Body of pancreas (tissue), 4 donors: ENCODE measurements at places on chromosomes 6 and 20. TPM values are rescaled to one million over a fixed set of nuclear protein-coding genes. Genes with fewer than 3 reads are reported as not detected.

CRISP3 gene
- total RNA-seq: 6.0 TPM

TSPO2 gene
- total RNA-seq: not detected

MOG gene
- total RNA-seq: not detected

BPIFB2 gene
- total RNA-seq: not detected

HLA-DOA gene
- total RNA-seq: 2.0 TPM

C20orf141 gene
- total RNA-seq: not detected

GRCh38 chr6:32697031-32697430 lies 30.6 kb upstream of the HLA-DQB1 start:
- H3K27ac ChIP-seq: no peak overlapping the region
- no peak overlapping the region for H3K4me3 ChIP-seq
- no peak for DNase-seq
- peaks cover 5% of the 10 kb centered on the region for H3K27me3 ChIP-seq

DNA sequence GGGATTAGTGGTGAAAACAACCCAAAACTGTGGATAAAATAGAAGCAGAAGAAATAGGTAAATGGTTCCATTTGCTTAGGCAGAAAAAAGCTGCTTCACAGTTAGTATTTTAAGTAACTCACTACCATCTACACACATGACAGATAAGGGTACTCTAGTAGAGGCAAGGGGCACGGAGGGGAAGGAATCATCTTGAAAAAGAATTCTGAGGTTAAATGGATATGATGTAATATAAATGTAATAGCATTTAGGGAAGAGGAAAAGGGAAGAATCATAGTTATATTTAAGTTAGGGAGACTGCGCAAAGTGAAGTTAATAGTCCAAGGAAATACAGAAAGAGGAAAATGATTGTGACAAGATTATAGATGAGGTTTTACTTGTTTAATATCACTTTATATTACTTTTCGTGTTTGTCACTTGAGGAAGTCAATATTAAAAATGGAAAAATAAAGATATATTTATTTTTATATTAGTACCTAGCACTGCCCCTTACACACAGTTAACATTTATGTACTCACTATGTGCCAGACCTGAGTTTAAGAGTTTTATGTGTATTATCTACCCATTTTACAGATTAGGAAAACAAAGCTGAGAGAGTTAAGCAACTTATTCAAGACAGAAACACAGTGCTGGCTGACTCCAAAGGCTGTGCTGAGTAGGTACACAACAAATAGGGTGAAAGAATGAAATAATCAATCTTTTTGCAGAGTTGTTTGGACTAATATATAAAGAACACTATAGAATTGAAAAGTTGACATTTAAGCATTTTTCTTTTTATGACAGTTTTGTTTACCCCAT lies 128.1 kb downstream of the REV3L start:
- H3K27me3 ChIP-seq: no peaks in the 10 kb centered on the region
- no peak for DNase-seq
- H3K4me3 ChIP-seq: no peak overlapping the region
- peaks cover 24% of the 10 kb centered on the region for H3K4me1 ChIP-seq
- H3K27ac ChIP-seq: no peak overlapping the region

DNA sequence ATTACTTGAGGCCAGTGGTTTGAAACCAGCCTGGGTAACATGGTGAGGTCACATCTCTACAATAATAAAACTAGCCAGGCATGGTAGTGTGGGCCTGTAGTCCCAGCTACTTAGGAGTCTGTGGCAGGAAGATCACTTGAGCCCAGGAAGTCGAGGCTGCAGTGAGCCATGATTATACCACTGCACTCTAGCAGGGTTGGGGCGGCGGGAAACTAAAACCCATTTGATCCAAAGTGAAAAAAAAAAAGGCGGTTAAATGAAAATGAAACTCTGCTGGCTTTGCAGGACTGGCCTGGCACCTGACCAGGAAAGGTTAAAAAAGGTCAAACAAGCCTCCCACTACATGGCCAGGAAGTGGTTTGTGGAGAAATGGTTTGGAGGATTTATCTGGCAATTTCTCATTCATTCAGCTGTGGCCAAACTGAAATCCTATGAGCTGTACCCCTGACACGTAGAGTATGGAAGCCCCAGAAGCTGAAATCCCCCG lies 36.6 kb downstream of the MTRES1 start:
- no peak overlapping the region for H3K4me3 ChIP-seq
- no peaks in the 10 kb centered on the region for H3K36me3 ChIP-seq
- peak; percentile 67 for DNase-seq
- peaks cover 15% of the 10 kb centered on the region for H3K4me1 ChIP-seq

DNA sequence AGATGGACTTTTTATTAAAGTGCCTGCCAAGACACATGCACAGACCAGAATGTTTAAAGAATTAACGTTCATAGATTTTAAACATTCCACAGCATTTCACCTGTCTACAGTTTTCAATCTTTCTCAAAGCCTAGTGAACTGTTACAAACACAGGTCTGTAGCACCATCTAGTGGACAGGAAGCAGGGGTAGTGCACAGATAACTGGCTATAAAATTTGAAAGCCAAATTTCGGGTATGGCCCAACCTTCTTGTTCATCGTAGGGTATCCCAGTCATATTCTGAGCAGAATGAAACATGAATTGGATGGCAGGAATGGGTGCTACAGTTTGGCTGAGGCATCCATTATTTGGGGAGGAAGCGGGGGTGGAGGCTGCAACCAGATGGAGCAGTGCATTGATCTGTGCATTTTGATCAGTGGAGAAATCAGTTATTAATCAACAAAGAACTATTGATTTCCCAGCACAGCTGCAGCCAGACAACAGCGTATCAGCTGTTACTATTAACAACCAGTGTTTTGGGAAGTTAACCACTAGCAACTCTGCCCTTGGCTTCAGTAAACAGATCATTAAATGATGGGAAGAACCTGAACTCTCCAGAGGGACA lies 56.1 kb upstream of the B3GAT2 start:
- no peaks in the 10 kb centered on the region for H3K27me3 ChIP-seq
- peak; percentile 37 for DNase-seq
- no peaks in the 10 kb centered on the region for H3K4me1 ChIP-seq
- H3K36me3 ChIP-seq: no peaks in the 10 kb centered on the region
- H3K27ac ChIP-seq: no peak overlapping the region

GRCh38 chr20:63980317-63980805 lies 571 bp upstream of the PRPF6 start:
- H3K4me3 ChIP-seq: no peak overlapping the region
- peak overlapping the region; percentile 88 for H3K27ac ChIP-seq
- H3K36me3 ChIP-seq: no peaks in the 10 kb centered on the region
- no peak for DNase-seq
- peaks cover 38% of the 10 kb centered on the region for H3K4me1 ChIP-seq

- H3K27ac ChIP-seq: no peak overlapping the region
- H3K4me3 ChIP-seq: no peak overlapping the region
- H3K36me3 ChIP-seq: no peaks in the 10 kb centered on the region
- H3K27me3 ChIP-seq: no peaks in the 10 kb centered on the region
- DNase-seq: no peak
Observed at GRCh38 chr6:51541847-51542246, 545.6 kb downstream of the PKHD1 start.

DNA sequence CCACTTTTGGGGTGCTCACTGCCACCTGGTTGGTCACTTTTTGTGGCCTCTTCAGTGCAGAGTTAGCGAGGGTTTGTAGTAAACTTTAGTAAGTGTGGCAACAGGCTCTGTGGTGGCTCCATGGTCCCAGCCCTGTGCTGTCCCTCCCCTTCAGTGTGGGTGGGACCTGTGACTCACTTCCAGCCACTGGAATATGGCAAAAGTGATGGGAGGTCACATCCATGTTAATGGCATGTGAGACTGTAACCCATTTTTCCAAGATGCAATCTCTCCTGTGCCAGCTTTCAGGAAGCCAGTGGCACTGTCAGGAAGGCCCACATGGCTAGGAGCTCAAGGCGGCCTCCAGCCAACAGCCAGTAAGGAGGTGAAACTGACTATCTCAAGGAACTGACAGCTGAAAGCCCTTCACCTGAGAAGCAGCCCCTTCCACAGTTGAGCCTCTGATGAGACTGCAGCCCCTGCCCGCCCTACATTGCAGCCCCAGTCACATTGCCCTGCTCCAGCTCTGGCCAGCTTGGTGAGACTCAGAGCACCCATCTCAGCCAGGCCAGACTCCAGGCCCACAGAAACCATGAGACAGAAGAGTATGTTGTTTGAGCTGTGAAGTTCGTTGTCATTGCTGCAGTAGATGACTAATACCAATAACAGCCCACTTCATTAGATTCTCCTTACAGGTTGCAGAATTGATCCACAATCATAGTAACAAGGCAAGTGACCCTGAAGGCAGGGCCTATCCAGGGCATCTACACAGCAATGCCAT lies 13.1 kb upstream of the CST7 start:
- H3K36me3 ChIP-seq: no peaks in the 10 kb centered on the region
- H3K27ac ChIP-seq: no peak overlapping the region
- peaks cover 19% of the 10 kb centered on the region for H3K4me1 ChIP-seq
- DNase-seq: no peak
- no peaks in the 10 kb centered on the region for H3K27me3 ChIP-seq

GRCh38 chr6:55379895-55380294 lies 52.6 kb downstream of the GFRAL start:
- no peaks in the 10 kb centered on the region for H3K27me3 ChIP-seq
- H3K27ac ChIP-seq: no peak overlapping the region
- DNase-seq: no peak
- H3K4me3 ChIP-seq: no peak overlapping the region
